ENCODE measurements at places on chromosomes 11 and 22.

GRCh38 chr11:65539744-65540289 lies 14.9 kb downstream of the SCYL1 start:
- DNase-seq, result peak; percentile 81

GRCh38 chr11:9787260-9787659 lies 123.4 kb downstream of the SWAP70 start:
- DNase-seq, result no peak

DNA sequence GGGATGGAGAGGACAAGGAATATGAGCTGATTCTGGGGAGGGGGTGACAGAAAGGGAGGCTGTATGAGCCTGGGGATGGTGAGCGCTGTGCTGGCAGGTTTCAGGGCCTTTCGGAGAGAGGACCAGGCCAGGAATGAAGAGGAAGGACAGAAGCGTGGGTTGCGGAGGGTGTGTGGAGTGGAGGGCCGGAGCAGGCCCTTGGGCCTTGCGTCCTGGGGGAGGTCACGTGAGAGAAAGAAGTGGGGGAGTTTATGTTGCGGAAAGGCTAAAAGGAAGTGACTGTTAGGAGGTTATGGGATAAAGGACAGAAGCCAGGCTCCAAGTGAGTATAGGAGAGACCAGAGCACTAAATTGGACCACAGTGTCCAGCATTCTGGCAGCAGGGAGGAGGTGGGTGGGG lies 17.5 kb downstream of the BCR start:
- no peak for DNase-seq

- DNase-seq, result no peak
Observed at GRCh38 chr11:57801183-57801485, 39.5 kb downstream of the CTNND1 start.

DNA sequence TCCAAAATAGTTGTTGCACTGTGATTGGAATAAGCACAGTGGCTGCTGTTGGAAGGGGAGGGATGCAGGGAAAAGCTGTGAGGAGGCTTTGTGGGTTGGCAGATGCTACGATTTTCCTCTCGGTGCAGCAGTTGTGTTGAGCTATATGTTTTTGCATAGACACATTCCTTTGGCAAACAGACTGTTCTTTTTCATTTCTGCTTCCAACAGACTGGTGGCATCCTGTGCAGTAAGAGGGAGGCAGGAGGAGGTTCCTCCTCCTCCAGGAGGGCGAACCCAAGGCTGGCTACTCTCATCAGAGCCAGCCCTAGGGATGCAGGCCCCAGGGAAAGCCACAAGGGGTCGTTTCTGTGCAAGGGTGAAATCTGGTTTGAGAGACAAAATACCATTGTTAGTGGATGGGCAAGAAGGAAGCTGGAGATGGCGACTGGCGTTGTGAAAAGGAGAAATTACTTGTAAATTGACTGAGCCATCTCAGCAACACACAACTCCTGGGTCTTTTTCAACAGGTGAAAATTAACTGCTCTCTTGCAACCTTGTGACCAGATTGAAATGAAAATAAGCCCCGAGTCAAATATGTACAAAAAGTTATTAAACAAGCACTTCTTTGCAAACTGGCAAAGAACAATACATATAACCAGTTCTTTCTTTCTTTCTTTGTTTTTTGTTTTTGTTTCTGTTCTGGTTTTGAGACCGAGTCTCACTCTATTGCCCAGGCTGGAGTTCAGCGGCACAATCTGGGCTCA lies 26.5 kb upstream of the UBASH3B start:
- peak; percentile 94 for DNase-seq

Measured in PC-3 (cell line).